ENCODE measurements at places on chromosomes 1 and 21.

DNA sequence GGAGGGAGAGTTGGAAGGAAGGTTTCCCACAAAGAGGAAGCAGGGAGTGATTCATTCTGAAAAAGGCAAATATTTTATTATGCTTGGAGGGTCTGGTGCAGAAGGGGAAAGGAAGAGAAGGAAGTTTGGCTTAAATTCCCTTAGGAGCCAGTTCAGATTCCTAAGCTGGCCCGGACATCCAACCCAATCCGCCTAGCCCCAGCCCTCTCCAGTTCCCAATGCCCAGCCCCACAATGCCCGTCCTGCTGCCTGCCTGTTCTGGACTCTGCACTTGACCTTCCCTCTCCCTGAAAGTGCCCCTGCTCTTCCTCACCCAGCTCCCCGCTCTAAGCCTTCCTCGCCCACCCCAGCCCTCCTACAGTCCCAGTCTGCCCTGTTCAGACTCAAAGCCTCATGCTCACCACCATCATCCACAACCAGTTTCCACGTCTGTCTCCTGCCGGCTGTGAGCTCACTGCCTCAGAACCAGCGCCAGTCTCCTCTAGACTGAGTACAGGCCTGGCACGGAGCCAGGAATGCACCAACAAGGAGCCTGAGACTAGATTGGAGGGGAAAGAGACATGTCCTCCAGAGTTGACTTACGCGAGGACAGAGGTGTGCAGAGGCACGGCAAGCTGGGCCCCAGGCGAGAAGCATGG, 18.9 kb downstream of the CAPN2 start:
- no peak for DNase-seq

DNA sequence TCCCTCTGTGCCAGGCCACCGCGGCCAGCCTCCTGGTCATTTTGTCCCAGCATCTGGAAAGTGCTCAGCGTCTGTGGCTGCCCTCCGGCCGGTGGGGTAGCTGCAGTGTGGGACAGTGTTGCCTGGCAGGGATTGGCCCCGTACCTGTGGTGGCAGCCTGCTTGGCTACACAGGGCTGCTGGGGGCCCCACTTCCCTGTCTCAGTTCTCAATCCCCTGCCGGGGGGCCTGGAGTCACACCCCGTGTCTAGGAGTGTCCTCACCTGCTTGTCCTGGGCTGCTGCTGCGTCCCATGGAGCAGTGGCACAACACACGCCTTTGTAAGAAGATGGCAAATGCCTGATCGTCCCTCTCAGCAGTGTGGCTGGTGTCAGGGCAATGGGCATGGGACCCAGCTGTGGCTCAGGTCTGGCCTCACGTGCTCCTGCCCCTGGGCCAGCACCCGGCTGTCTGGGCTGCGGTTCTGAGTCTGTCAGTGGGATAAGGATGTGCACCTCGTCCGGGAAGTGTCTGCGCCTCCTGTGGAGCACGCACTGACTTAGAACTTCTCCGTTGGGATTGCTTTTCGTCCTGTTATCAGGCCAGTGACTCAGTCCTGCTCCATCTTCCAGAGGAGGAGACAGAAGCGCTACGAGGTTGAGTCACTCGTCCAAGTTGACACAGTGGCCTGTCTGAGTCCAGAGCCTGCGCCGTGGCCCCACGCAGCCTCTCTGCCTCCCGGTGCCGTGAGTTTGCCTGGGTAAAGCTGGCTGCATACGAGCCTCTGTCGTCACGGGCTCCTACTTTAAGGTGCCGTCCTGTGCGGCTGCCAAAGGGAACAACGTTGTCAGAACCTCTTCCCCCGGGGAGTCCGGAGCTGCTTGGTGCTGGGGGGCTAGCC, 41.0 kb downstream of the CRYAA start:
- no peak for DNase-seq

DNA sequence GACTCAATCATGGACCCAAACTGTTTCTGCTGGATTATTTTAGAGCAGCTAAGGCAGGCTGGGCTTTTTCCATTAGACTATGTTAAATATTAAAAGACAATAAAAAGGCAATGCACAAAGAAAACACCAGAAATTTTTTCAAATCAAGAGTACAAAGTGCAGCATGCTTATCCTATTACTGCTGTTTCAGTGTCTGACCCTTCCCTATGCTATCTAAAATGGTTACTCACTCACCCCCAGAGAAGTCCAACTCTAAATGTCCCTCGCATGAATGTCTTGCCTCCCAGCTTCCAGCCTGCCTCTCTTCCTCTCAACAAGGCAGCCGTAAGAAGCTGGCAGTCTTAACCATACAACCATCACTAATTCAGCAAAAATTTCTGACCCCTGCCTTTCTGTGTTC, 108.7 kb upstream of the SYT6 start:
- no peak for DNase-seq

DNA sequence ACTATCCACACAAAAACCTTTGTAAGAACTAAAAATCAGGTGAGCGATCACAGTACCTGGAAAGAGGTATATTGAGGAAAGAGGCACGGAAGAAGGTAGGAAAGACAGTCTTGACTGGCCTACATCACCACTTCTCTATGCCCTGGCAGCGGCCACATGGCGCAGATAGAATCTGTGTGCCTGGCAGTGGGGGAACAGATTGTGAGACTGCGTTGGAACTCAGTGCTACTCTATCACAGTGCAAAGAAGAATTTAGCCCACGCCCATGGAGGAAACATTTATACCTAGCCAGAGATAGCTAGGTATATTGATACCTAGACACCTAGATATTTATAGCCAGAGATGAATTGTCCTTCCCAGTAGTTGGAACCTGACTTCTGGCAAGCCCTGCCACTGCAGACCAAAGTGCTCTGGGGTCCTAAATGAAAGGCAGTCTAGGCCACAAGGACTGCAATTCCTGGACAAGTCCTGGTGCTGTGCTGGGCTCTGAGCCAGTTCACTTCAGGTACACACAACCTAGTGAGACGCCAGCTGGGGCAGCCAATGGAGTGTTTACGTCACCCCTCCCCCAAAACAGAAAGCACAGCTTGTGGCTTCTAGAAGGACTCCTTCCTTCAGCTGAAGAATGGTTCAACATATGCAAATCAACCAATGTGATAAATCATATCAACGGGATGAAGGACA, 51.9 kb downstream of the DHX9 start:
- peak; percentile 35 for DNase-seq

DNA sequence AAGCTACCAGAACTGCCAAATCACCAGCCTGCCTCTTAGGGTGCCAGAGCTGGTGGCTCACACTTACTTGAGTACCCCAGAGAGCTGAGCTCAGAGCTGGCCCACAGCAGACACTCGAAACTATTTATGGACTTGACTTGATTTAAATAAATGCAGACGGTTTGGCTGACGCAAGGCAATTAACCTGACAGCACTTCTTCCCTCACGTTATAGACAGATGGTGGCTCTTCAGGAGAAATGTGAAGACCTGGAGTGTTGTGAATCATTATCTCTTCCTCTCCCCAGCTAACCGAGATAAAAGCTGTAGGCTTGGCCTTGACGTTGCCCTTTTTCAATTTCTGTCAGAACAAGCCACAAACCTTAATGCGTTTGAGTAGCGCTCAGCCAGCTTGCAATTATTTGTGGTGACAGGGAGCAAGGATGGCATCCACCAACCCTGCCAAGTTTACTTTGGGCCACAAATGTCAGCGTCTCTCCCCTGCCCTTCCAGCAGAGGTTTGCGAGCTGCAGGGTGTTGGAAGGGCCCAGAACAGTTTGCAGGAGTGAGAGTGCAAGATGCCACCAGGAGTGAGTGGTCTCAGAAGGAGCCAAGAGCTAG, 34.0 kb upstream of the BCAR3 start:
- DNase-seq = no peak

DNA sequence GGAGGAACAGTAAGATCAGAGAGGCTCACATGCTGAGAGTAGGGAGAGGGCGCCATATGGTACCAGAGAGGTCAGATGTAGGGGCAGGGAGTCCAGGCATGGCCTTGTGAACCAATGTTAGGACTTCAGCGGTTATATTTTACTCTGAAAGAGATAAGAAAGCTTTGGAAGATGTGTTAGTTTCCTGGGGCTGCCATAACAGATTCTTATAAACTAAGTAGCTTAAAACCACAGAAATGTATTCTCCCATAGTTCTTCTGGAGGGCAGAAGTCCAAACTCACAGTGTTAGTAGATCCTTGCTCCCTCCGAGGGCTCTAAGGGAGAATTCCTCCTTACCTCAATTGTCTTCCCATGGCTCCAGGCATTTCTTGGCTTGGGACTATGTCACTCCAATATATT, 502.5 kb upstream of the ADGRL2 start:
- DNase-seq = no peak

DNA sequence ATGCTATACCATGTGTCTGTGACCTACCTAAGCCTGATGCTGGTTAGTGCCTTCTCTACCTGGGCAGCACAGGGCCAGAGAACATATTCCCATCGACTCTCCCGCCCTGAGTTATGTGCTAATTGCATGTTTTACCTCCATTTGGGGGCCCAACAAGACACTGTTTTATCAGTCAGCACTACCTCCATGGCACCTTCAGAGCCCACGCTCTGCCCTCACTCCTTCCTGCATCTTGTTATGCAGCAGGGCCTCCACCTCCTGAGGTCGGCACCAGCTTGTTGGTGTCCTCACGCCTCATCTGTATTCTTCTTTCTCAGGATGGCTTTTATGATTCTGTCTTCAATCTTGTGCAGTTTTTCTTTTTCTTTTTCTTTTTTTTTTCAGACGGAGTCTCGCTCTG, 11.9 kb downstream of the WNT9A start:
- DNase-seq = no peak

DNA sequence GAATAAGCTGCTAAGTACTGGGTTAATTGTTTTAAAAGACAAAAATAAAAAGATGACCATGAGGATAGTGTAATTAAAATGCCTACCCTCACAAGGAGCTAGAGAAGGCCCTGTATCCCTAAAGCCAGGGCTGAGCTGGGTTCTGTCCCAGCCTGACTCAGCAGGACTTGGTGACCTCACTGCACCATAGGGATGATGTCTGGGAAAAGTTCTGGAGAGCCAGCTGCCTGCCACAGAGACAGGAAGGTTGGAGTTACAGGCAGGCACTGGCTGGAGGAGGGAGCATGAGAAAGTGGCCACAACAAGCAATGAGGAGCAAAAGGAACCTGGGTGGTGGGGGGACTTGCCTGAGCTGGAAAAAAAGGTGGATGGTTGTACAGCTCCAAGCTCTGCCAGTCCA, 5.7 kb upstream of the TNR start:
- DNase-seq = no peak
